ENCODE measurements at places on chromosomes 3 and 15. TPM values are rescaled to one million over a fixed set of nuclear protein-coding genes. Genes with fewer than 3 reads are reported as not detected.

GRCh38 chr15:62145015-62145735 is 19.9 kb downstream of the C2CD4B start:
- DNase-seq: no peak

Gene NPAP1
- total RNA-seq: not detected

Gene FSIP1
- 4.1 TPM for total RNA-seq

GRCh38 chr3:151580591-151580990 is 119.7 kb upstream of the IGSF10 start:
- DNase-seq: no peak

- no peak for DNase-seq
Observed at GRCh38 chr15:69493406-69493805, 40.8 kb downstream of the RPLP1 start.

DNA sequence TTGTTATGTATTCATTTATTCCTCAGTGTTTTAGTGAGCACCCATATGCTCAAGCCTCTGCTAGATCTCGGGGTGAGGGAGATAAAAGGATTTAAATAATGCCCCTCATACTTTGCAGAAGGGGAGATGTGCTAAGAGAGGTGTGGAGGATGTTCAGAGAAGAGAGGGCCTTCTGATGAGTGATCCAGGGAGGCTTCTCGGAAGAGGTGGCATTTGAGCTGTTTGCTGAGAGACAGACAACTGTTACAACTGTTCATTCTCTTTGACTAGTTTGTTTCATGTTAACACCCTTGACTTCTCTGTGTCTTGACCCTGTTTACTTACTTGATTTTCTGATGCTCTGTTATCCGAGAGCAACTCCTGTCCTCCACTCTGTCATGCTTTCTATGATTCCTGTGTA is 34.5 kb downstream of the MFSD1 start:
- no peak for DNase-seq
